H7 (cell line): ENCODE measurements at places on chromosomes 4 and X.

DNA sequence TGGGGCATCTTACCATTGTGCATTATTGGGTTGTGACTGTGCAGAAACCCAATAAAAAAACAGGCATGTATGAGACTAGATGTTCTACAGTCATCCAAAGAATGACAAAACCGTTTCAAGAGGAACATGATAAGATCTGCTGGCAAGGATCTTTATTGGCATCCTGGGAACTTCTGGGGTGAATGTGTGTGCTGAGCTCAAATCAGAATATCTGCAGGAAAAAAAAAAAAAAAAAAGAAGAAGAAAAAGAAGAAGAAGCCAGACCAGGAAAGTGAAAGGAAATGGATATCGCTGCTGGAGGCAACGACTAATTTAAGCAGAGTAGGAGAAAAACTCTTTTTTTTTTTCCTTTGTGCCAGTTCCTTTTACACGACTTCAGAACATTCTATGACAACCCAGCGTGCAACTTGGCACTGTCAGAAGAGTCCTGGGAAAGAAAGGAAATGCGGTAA, 484.2 kb upstream of the BOD1L1 start:
- no peak for DNase-seq

DNA sequence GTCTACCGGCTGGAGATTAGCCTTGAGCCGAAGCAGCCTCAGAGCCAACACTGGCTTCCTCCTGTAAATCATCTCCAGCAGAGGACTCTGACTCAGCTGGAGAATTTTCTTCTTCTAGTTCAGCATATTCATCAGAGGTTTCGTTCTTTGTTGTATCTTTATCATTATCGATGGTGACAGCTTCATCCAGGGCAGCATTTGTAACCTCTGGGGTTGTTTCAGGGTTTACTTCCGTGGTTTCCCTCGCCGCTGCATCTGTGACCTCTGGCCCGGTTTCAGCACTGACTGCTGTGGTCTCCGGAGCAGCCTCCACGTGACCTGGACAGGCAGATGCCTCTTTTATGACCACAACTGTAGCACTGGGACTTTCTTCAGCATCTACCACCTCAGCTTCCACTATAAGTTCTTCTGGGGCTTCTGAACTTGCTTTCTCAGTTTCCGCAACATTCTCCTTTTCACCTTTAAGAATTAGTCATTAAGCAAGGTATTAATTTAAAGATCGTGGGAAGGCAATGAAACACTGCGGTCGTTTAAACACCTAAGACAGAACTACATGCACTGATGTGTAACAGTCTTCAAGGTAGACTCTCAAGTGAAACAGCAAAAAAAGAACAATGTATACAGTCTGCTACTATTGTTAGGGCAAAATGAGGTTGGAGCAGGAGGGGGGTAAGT, 13.3 kb downstream of the MGARP start:
- DNase-seq: peak; percentile 44

DNA sequence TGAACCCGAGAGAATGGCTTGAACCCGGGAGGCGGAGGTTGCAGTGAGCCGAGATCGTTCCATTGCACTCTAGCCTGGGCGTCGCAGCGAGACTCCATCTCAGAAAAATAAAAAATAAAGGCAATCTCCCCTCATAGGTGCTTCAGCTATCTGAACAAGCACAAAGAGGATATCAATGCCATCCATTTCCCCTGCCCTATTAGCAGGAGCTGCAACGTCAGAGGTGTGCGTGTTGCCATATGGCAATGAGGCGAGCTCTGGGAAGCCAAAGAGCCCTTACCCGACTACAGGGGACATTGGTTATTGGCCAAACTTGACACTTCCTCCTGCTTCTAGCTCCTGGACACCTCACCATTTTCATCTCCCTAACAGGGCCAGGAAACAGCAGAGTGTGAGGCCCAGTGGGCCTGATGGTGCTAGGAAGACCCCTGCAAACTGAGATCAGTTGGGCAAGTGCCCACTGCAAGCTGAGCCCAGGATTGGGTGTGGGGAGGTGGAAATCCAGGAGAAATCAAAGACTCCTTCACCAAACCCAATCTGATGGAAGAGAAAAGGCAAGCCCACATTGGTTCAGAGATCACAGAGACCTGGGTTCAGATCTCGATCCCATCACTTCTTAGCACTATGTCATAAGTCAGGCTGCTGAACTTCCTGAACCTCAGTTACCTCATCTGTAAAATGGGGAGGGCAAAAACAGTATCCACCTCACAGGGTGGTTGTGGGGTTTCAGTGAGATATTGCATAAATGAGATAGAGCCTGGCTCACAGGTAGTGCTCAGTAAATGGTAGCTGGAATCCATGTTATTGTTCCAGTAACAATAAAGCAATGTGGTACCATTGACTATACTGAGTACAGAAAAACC, 21.2 kb downstream of the SLC25A5 start:
- DNase-seq: no peak

GRCh38 chrX:43141885-43142284, 363.9 kb upstream of the PPP1R2C start:
- DNase-seq: no peak

- no peak for DNase-seq
These were observed 98.1 kb upstream of the JADE1 start for GRCh38 chr4:128711361-128711760.

GRCh38 chr4:185811509-185812364, at the start of gene SORBS2:
TSS of gene SORBS2 (minus strand) at chr4:185812194. CDS start at chr4:185690571, 121,623 bp downstream.
- no peak for DNase-seq

- DNase-seq: no peak
These were observed 128.0 kb upstream of the STS start for GRCh38 chrX:7019555-7019954.

DNA sequence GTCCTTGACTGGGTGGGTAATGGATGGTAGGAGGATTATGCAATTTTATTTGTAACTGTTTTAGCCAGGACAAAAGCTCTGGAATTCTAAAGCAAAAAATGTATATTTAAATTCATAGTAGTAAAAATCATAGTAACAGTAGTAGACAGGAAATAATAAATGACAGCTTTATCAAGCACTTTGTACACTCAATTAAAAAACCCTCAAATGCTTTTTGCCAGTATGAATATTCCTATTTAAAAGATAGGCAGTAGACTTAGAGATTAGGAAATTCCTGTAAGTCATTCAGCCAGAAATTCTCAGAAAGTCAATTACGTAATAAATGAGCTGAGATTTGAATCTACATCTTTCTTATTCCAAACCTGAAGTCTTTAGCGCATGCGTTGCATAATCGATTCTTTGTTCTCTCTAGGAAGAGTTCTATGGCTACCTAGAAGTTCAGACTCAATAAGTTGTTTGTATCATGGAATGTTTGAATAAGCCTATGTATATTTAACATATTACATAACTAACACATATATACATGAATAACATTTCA, 2.5 kb downstream of the AADAT start:
- no peak for DNase-seq

DNA sequence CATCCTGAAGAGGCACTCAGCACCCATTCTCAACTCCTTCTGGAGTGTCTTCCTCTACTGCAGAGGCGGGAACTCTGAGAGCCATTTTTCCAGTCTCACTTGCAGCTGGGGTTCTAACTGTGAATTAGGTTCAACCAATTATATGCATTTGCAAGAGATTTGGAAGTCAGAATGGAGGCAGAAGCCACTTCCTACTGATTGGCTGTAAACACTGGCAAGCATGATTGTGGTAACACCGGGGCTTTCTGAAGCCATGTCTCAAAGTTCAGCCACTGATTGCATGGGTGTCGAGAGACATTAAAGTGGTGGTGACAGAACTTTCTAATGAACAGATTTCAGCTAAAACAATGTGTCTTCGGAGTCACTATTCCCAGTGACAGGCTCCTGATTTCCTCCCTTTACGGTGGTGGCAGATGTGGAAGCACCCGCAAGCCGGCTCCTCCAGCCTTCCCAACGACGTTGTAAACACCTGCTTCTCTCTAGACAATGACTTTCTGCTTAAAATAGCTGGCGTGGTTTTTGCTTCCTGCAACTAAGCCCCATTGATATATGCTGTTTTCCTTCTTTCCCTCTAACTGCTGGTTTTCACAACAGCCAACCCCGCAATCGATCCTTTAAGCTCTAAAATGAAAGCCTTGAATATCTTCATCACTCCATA, 92.0 kb downstream of the IRF2 start:
- DNase-seq: no peak

DNA sequence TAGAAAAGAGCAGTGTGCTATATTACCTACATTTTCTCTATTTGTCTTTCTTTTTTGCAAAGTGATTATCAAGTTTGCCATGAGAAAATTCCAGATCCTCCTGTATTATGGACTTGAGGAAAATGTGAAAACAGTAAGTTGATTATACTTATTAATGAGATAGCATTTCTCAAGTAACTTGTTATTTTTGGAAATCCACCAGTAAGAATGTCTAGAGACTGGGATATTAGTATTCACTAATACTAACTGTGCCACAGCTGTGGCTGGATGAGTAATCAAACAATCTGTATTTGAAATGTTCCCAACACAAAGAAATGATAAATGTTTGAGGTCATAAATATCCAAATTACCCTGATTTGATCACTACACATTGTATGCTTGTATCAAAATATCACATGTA, 147.0 kb upstream of the CTSO start:
- DNase-seq: no peak

DNA sequence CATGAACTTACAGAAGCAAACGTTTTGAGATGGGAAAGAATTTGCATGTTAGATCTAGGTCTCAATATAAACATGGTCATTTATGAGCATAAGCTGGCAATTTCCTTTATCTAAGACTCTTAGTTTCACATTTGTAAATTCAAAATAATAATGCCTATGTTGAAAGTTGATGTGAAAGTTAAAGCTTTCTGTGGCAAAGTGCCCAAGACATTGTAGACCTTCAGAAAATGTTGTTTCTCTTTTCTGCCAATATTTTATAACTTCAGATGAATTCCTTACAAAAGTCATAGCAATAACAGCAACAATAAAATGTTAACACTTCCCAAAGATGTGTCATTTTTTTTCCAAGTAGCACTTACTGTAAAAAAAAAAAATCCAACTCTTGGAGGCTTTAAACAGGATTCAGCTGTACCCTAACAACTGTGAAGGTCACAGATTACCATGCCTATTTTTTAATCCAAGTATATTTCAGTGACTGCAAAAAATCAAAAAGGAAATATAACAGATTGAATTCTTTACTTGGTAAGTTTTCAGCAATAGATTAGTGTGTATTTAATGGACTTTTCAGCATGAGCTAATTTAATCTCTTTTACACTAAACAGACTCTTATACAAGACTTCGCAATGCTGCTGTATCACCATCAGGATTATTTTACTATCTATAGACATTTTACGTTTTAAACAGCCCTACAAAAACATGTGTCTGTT, 206.5 kb upstream of the PDE5A start:
- no peak for DNase-seq

- DNase-seq: no peak
These were observed 101.5 kb downstream of the DHX15 start for GRCh38 chr4:24482871-24483270.

DNA sequence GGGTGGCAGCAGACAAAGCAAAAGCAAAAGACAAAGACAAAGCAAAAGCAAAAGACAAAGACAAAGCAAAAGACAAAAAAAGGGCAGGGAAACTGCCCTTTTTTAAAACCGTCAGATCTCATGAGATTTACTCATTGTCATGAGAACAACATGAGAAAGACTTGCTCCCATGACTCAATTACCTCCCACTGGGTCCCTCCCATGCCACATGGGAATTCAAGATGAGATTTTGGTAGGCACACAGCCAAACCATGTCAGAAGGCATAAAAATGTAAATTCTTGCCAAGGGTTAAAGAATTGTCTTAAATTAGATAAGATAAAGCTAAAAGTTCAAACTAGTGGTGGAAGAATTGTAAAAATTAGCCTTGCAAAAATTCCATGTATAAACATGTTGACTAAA, 419.7 kb downstream of the TRAM1L1 start:
- DNase-seq: no peak

GRCh38 chr4:5220028-5220427, 168.7 kb downstream of the STK32B start:
- peak; percentile 43 for DNase-seq

DNA sequence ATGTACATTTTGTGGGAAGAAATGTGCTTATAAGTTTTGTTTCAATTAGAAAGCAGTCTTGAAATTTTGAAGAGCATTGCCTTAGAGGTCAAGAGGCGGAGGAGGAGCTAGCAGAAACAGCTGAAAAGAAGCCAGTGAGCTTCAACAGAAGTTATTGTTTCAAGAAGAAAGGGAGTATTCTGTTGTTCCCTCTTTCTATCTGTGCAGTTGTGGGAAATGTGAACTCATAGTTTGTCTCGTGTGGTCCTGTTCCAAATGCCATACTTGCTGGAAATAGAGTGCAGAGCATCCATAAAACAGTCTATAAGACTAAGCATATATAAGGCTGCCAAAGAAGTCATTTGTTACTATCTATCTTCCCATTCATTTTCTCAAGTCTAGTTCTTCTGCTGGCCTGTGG, 1015.7 kb downstream of the DMD start:
- DNase-seq: no peak

GRCh38 chr4:7906171-7906701, 33.4 kb downstream of the AFAP1 start:
- DNase-seq: no peak

DNA sequence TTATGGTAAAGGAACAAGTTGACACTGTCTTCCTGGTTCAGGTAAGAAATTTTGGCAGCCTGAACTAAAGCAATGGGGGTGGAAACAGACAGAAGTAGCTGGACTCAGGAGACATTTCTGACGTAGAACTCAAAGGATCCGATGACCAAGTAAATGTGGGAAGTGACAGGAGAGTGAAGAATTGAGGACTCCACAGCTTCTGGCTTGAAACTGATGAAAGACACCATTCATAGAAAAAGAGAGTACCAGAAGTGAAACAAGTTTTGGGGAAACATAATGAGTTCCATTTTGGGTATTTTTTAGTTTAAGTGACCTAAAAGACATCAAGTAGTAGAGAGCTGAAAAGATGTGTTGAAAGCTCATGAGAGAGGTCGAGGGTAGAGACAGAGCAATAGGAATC, 5.7 kb downstream of the FAM120C start:
- no peak for DNase-seq

- no peak for DNase-seq
These were observed 330.2 kb downstream of the NLGN4X start for GRCh38 chrX:5898463-5898862.
